SW 1271 (cell line): ENCODE measurements at places on chromosomes 2 and 18.

DNA sequence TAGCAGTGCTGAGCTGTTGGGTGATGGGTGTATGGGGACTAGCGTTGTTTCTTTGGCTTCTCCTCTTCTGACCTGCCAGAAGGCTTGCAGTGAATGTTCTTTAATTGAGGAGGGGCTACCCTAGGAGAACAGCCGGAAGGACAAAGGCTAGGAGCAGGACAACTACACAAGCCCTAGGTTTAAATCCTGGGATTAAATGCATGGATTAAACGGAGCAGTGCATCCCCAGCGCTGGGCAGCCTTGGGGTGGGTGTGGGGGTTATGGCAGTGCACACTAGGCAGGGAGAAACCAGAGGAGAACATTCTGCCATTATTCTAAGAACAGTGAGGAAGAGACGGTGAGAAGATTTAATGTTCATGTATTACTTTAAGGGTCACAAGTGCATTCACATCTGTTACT is 86.4 kb upstream of the MCFD2 start:
- DNase-seq: no peak

DNA sequence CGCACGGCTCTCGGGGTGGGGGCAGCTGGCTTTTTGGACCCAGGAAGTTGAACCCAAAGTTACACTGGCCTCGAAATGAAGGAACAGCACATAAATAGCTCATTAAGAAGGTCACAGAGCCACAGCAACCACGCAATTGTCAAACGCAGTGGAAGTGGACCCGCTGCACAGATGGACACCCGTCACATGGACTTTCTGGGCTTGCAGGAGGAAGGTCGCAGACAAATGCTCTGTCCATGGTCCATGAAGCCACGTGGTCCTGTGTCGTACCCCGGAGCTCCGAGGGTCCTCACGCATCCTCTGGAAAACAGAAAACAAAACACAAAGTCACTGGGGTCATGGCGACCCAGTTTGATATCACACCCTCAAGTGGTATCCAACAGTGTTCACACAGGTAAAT is 308.1 kb upstream of the SALL3 start:
- DNase-seq: no peak

DNA sequence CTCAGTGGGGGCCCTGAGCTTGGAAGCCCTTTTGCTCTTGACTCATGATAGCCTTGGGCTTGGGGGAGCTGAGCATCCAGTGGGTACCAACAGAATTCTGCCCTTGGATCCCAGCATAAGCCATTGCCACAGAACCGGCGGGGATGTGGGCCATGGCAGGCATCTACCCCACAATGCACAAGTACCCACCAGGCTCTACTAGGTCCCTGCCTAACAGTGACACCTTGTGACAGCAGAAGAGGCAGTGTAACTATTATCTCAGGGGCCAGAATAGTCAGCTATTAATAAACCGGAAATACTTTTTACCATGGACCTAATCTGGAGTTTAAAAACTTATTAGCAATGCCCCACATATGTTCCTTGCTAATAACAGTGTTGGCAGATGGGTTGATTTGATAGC is 397.2 kb downstream of the TMEM182 start:
- no peak for DNase-seq

GRCh38 chr18:41940506-41941215 is 14.4 kb upstream of the PIK3C3 start:
- peak; percentile 66 for DNase-seq

GRCh38 chr18:26442126-26442525 is 106.2 kb downstream of the KCTD1 start:
- DNase-seq: no peak

DNA sequence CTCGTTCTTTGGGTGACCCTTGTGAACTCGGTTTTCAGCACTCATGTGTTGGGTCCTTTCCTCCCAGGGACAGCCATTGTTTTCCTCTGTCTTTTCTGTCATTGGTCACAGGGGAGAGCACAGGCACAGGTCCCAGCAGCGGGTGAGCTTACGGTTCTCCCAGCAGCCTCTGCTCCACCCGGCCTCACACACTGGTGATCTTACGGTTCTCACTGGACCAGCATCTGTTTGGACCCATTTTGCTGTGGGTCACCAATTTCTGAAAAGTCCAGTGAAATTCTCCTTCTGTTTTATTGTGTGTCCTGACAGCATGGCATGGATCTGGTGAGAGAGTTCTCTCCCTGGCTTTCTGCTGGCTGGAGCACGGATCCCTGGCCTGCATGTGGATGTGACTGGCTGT is 49.8 kb upstream of the ANKRD62 start:
- no peak for DNase-seq

GRCh38 chr2:172484253-172484652 is 56.9 kb downstream of the ITGA6 start:
- DNase-seq: peak; percentile 18

- DNase-seq: no peak
These were observed 3.8 kb downstream of the CTIF start for GRCh38 chr18:48542513-48543181.

DNA sequence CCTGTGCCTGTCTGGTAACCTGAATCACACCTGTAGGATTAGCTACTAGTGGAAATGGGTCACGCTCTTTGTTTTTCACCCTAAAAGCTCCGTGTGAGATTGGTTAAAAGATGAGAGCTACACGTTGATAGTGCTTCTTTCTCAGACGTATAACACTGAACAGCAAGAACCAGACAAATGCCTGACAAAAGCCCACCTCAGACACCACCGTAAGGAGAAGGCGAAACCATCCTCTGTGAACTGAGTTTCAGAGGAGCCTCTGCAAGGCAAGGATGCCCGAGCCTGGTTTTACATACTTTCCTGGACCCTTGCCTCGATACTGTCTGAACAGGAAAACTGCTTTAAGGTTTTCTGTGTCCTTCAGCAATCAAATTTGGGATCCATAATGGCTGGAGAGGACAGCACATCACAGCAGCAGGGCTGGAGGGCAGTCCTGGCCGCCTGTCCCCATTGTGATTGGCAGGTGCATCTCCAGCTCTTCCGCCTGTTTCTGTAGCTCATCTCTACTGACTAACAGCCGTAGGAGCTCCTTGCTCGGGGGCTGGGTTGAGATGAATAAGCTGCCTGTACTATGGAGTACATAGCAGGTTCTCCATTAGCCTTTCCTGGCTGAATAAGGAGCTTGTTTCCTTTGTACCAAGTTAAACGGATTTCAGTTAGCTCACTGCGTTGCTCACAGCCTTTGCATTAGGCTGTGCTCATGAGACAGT is 155.5 kb downstream of the MYT1L start:
- DNase-seq: no peak

DNA sequence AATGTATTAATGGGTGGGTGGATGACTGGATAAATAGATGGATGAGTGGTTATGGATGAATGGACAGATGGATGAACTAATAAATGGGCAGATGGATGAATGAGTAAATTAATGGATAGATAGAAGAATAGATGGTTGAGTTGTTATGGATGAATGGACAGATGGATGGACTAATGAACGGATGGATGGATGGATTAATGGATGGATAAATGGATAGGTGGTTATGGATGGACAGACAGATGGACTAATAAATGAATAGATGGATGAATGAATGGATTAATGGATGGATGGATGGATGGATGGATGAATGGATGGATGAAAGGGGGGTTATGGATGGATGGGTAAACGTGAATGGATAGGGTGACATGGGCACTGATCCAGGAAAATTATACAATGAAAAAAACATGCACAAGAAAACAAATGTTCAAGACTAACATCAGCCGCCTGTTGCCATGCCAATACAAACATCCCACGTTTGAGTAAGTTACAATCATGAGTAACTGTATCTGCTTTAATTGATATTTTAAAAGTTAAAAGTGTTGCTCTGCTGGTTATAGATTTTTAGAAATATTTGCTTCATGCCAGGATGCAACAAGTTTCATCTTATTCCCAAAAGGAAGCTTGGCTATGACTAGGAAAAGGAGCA is 20.8 kb downstream of the PXDN start:
- DNase-seq: no peak

DNA sequence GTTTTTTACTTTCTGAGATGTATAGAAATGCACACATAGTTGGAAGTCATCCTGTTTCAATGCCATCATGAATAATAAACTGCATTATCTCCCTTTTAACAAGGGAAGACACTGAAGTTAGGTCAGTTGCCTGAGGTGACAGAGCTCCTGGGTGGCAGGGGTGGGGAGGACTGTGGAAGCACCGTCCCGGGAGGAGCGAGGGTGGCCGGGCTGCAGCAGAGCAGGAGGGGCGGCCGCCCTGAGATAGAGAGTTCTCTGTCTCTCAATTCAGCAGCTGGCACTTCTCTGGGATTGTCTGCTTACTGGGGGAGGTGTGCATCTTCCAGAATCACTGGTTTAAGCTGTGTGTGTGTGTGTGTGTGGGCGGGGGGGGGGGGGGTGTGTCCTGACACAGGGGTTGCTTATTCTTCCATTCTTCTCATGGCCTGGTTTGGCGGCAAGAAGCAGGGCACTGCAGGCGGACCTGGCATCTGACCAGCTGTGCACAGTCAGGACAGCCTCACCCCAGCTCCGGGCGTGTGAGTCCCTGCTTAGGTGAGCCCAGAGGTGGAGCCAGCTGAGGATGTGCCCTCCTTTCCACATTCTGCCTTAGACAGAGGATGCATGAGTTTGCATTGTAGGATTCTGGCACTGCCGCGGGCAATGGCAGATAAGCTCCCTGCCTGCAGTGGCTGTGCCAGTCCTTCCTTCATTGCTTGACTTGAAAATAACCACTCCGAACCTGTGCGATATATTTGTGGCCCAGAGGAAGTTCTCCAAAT is 40.4 kb downstream of the VWA3B start:
- DNase-seq: no peak

DNA sequence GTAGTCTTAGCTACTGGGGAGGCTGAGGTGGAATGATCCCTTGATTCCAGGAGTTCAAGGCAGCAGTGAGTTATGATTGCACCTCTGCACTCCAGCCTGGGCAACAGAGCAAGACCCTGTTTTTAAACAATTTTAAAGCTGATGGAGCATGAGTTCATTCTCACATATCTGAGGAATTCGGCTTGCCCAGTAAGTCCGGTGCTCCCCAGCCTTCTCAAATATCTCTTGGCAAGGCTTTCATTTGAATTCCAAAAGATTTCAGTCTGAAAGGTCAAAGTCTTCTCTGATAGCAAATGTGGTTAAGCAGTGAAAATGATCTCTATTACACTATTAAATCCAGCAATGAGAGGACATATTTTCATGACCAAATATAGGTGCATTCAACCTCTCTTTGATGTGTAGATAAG is 27.9 kb downstream of the PIEZO2 start:
- DNase-seq: no peak

- peak; percentile 15 for DNase-seq
These were observed 46.3 kb upstream of the CCDC150 start for GRCh38 chr2:196592911-196593881.

DNA sequence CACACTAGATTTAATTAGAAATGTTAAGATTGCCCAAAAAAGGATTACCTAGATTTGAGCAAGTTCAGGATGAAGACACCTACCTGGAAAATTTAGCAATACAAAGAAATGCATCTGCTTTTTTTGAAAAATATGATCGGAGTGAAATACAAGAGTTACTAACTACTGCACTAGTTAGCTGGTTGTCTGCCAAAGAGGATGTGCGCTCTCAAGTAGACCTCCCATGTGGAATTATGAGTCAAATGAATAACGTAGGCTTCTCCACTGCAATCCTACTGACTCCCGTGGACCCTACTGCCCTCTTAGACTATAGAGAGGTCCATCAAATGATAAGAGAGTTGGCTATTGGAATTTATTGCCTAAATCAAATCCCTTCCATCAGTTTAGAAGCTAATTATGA is 2.0 kb downstream of the ANKAR start:
- no peak for DNase-seq

- no peak for DNase-seq
These were observed 3.2 kb downstream of the BZW1 start for GRCh38 chr2:200814917-200815316.

DNA sequence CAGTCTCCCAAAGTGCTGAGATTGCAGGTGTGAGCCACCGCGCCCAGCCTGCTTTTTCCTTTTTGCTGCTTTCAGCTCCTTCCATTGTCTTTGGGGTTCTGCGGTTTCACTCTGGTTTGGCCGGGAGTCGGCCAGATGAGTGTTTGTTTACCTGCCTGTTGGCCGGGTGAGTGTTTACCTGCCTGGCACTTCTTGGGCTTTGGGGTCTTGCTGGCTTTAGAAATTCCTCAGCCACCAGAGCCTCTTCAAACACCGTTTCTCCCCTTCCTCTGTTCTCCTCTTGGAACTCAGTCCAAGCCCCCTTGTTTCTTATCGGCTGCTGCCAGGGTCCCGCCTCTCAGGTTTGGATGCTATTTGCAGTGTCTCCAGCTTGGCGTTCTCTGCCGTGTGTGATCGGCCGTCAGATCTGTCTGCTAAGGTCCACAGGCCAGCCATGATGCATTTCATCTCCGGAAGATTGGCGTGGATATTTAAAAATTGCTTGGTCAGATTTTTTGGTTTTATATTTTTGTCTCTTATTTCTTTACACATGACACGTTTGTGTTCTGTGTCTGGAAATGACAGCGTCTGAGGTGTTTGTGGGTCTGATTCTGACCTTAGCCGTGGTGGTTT is 14.2 kb upstream of the GAL3ST2 start:
- no peak for DNase-seq

DNA sequence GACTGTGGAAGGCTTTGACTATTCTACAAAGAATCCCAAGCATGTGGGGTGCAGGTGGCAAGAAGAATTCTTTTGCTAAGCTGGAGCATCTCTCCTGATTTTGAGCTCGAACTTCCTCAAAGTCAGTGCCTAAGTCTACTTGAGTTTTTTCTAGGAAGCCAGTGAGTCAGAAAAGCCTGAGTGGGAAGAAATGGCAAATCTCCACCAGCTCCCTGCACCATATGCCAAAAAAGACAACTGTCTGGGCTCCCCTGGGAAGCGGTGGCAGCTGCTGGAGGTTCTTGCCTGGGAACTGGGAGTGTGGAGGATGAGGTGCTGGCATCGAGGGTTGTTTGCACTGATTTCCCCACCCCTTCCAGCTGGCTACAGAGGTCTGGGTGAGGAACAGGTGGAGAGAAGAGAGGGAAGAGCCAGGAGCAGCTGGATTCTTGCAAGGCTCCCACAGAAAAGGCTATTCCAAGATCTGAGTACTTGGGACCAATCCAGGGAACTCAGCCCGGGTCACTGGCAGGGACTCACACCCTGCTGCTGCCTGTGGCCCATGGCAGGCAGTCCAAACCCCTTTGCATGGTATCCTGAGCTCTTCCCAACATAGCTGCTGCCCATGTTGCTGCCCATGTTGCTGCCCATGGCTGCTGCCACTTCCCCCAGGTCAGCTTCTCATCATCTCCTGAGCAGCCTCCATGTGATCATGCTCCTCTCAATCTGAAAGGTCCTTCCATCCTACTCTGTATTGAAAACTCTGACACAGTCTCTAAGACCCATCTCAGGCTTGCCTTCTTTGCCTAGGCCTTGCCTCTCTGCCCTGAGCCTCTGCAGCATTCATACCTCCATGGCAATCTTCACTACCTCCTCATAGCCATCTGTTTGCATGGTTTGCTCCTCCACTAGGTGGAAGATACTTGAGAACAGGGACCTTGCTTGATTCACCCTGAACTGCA is 128.3 kb upstream of the SPATS2L start:
- DNase-seq: no peak
